ENCODE measurements at places on chromosomes 2 and 18.

DNA sequence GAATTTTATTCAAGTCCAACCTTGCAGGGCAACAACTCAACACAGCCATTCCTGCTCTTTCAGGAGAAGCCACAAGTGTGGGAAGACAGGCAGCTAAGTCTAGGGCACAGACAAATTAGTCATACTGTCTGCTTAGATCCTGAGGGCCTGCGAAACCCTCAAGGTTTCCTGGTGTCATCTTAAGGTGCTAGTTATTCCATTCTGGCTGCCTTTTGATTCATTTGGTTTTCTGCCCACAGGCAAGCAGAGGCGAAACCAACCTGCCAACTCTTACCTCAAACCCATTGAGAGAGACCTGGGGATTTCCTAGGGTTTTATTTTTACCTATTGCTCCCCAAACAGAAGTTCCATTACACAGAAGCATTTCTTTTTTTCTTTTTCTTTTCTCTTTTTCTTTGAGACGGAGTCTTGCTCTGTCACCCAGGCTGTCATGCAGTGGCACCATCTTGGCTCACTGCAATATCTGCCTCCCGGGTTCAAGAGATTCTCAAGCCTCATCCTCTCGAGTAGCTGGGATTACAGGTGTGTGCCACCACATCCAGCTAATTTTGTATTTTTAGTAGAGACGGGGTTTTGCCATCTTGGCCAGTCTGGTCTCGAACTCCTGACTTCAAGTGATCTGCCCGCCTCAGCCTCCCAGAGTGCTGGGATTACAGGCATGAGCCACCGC lies 23.7 kb upstream of the SCYGR1 start:
- no peak for DNase-seq

GRCh38 chr2:169761970-169762292 lies 28.3 kb downstream of the KLHL23 start:
- no peak for DNase-seq

GRCh38 chr2:111140815-111141214 lies 20.1 kb downstream of the BCL2L11 start:
- no peak for DNase-seq

- no peak for DNase-seq
These were observed 89.3 kb downstream of the PLEKHM3 start for GRCh38 chr2:207935991-207936370.

DNA sequence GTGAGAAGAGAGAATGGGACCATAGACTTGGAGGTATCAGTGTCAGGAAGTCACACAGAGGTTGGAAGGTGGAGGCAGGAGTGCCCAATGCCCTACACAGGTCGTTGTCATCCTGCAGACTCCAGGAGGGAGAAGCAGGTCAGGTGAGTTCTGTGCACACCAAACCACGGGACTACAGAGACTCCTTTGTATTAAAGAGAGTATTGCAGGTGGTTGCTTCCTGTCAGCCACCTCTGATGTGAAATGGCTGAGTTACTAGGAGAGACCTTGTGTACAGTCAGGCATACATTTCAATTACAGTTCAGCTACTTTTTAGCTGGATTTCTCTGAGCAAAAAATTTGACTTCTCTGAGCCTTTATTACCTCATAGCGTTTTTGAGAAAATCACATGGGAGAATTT lies 51.6 kb downstream of the SPP2 start:
- peak; percentile 70 for DNase-seq

DNA sequence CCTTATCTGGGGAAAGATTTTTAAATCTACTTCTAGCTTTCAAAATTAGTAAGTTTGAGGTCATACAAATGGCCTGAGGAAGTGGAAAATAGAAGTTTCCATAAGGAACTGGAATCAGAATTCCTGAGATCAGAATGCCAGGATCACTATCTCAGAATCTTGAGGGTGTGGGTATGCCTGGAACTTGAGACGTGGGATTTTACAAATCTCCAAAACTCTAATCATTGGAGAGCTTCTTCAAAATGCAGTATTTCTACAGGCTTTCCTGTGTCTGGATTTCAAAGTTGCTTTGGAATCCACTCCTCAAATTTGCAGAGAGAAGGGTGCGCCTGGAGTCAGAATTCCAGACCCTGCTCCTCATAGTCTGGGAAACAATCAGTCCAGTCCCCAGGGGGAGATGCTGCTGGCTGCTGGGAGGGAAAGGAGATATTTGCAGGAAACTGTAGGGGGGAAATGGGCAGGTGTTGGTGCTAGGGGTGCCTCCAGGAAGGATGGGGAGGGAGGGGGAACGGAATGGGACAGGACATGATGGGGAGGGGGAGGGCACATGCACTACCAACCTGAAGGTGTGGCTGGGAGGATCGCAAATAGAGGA lies 31.0 kb upstream of the CATIP start:
- no peak for DNase-seq

GRCh38 chr2:145744541-145745386 lies 1224.8 kb upstream of the ZEB2 start:
- DNase-seq, result no peak

DNA sequence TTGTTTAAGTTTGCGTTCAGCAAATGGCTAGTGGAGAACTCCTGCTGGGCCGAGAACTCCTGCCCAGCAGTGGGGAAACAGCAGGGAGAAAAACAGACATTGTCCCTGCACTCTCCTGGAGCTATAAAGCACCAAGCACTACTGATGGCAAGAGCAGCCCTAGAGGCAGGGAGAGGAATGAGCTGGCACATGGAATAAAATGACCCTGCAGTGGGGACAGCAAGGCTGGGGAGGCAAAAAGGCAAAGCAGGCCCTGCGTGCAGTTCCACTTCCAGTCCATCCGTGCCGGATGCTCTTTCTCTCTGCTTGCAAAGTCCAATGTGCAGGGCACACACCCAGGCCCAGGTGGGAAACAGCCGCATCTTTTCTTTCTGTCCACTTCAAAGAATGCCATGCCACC lies 415.5 kb downstream of the LRATD1 start:
- no peak for DNase-seq
